ENCODE measurements at places on chromosomes 1 and 21.

DNA sequence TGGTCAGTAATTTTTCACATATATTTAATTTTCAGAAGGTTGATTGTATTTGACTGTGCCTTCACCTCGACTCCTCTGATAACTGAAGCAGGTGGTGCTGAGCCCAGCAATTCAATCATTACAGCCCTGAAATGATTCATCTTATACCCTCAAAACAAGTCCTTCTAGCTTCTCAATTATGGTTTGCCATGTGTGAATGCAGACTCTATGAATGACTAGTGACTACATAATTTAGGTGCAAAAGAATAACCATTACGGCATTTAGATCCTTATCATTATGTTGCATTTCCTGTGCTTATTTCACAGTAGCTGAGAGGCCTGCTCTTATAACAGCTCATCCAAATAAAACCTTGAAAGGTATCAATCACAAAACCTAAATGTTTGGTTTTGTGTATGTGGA is 54.0 kb upstream of the COL11A1 start:
- no peak for DNase-seq

DNA sequence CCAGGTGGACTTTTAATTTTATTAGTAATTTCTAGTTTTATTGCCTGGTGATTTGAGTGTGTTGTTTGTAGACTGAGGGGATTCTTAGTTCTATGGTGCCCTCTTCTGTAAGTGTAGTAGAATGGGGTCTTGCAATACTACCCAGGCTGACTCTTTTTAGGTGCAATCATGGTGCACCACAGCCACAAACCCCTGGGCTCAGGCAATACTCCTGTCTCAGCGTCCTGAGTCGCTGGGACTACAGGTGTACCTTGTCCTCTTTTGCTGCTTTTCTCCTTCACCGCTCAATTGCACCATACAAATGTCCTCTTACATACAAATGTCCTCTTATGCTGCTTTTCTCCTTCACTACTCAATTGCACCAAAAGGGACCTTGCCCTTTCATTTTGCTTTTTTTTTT is 43.1 kb downstream of the SCP2 start:
- DNase-seq = no peak

- DNase-seq = peak; percentile 73
Observed at GRCh38 chr1:195899762-195900352, 708.4 kb downstream of the KCNT2 start.

- DNase-seq = no peak
Observed at GRCh38 chr1:80657044-80657643, 1143.6 kb upstream of the ADGRL2 start.

- no peak for DNase-seq
Observed at GRCh38 chr1:225973158-225973557, 26.0 kb downstream of the SDE2 start.

DNA sequence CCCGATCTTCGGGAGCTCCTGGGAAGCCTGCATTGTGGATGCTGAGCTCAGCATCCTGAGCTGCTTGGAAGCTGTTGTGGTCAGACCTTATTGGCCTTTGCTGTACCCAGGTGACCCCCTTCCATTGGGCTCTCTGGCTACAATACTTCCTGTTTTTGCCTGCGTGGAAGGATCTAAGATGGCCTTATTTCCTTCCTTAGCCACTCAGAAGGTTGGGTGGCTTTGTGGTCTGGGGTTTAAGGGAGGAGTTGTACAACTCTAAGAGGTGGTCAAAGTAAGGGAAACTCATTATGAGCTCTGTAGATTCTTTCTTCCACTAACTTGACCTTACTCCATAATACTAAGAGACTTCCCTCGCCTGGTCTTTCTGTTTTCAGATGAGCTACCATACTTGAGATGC is 17.7 kb downstream of the PFKFB2 start:
- no peak for DNase-seq

DNA sequence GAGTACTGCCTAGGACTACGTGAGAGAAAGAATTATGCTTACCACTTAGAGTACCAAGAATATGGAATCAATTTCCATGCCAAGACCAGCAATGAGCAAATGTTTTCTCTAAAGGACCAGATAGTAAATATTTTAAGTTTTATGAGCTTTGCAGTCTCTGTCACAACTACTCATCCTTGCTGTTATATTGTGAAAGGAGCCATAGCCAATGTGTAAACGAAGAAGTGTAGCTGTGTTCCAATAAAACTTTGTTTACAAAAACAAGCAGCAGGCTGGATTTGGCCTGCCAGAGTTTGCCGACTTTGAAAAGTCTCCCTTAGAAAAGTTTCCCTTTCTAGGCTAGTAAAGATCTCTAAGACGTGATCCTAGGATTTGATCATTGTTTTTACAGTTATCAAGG is 128.8 kb downstream of the PDE4B start:
- no peak for DNase-seq

GRCh38 chr21:15159382-15160020 is 94.7 kb upstream of the NRIP1 start:
- DNase-seq = no peak

Data from fibroblast of skin of back (primary cell).